Activated CD4-positive, alpha-beta T cell treated with anti-CD3 and anti-CD28 coated beads, Interleukin-2, amount 50 U/mL, for 24 hours (primary cell): ENCODE measurements at places on chromosomes 16 and 17.

- peak; percentile 4 for DNase-seq
Observed at GRCh38 chr16:18983565-18984434, at the start of gene TMC7. Gene TMC7 (plus strand): TSS chr16:18983934. CDS start chr16:18984064, 130 bp downstream.

- no peak for DNase-seq
Observed at GRCh38 chr16:48511716-48512115, 98.3 kb downstream of the N4BP1 start.

DNA sequence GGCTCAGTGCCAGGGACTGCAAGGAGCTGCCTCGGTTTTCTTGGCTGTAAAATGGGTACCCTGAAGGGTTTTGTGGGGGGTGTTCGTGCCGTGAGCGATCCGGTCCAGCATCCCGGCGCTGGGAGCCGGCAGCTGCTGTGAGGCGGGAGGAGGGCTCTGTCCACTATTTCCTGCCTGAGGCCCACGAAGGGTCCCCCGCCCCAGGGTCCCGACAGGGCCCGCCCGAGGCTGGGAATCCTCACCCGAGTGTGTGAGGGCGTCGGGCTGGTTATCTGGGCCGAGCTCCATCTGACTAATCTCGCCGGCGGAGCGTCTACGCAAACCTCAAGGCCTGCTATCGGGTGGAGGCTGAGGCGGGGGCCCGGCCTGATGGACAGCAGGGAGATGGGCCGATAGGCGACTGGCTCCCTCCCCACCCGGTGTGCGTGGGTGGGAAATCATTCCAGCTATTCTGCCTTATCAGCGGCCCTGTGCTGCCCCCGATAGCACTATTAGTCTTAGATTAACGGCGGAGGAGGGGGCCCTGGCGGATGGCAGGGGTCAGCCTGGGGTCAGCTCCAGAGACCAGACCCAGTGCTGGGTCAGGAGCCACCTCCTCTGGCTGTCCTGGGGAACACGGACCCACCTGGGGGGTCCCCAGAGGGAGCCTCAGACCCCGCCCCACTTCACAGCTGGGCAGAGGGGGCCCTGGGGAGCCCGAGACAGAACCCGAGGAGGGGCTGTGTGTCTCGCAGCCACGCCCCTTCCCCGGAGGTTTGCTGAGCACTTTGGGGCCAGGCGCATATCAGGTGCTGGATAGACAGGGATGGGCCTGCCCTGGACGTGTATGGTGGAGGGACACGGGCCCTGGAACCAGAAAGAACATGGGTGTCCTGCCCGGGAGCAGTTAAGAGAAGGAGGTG is 44.7 kb downstream of the ZFPM1 start:
- DNase-seq, result no peak

DNA sequence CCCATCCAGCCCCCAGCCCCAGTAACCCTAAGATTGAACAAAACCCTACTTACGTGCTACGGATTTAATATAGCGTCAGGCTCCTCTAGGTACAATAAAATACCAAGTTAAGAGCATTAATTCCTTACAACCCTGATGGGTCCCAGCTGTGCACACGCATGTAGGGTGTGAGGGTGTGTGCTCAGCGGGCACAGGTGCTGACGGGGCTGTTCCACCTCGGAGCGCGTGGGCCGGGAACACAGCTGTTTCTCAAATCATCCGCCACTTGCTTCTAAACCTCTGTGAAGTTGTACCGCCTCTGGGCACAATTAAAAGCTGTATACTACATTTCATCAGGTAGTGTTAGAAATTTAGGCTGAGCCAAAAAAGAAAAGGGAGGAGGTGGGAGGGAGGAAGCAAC is 478.6 kb downstream of the MAF start:
- no peak for DNase-seq

- peak; percentile 66 for DNase-seq
Observed at GRCh38 chr16:88686439-88687253, at the start of gene SNAI3. Gene SNAI3 (minus strand): TSS chr16:88686507. CDS start chr16:88686406, 101 bp downstream.

- DNase-seq, result no peak
Observed at GRCh38 chr16:73473713-73474112, 425.8 kb upstream of the ZFHX3 start.

- no peak for DNase-seq
Observed at GRCh38 chr16:64983963-64984362, 137.9 kb downstream of the CDH11 start.

DNA sequence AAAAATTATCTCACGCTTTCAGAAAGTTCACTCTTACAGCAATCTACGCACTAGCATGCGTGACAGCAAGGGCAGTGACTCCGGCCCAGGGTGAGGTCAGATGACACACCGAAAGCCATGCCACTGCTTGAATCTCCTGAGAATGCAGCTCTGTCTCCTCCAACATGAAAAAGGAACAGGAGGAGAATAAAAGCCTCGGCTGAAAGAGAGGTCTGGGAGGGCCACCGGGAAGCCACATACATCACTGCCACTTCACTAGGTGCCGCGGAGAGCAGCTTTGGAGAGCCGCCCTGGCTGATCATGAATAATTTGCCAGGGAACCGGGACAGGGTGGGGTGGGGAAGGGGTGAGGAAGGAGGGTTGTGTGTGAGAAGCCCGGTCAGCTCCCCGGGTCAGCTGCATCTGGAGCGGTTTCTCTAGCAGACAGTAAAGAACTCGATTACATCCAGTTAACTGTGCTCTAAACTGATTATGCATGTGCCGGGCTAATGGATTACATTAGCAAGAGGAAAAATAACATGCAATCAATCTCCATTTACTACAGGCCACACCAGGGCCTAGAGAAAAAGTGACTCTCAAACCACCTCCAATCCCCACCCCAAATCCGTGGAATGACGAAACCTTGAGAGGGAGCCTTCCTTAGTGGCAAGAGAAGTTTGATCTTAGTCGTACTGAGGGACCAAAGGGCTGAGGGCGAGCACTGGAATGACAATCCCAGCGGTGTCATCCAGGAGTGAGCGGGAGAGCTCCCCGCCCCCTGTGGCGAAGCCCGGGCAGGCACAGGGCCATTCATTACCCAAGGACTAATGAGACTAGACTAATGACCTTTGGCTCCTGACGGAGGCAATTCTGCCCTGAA is 100.3 kb downstream of the ZFHX3 start:
- DNase-seq, result no peak

DNA sequence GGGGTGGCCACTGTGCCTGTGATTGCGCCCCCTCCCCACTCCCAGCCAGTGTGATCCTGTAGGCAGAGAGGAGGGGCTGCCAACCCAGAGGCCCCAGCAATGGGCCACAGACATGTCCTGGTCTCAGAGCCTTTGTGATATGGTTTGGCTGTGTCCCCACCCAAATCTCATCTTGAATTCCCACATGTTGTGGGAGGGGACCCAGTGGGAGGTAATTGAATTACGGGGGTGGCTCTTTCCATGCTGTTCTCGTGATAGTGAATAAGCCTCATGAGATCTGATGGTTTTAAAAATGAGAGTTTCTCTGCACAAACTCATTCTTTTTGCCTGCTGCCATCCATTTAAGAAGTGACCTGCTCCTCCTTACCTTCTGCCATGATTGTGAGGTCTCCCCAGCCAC is 56.8 kb upstream of the ZNF469 start:
- no peak for DNase-seq

DNA sequence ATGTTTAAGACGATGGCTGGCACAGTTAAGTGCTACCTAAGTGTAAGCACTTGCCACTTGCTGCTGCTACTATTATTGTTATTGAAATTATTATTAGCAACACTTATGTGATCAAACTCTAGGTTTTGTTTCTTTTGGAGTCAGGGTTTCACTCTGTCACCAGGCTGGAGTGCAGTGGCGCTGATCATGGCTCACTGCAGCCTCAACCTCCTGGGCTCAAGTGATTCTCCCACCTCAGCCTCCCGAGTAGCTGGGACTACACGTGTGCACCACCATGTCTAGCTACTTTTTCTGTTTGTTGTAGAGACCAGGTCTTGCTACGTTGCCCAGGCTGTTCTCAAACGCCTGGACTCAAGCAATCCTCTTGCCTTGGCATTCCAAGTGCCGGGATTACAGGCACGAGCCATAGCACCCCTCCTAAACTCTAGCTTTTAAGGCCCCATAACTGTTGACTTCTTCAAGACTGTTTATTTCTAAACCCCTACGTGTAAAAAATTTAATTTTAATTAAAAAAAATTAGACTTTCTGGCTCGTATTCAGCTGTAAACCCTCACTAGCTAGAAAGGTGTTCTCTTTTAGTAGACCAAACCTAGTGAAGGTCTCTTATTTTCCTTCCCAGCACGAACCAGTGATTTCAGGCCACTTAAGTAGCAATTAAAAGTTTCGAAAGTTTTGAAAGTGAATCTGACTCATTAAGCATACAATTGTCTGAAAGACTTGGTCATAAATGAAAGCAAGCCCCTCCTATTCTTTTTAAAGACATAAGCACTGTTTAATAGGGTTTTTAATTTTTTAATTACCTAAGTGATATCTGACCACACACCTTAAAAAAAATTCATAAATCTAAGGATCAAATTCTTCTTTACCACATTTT is 11.7 kb upstream of the SCNN1B start:
- DNase-seq, result no peak

GRCh38 chr16:31455601-31456314 is 3.5 kb upstream of the ARMC5 start:
- DNase-seq, result no peak

DNA sequence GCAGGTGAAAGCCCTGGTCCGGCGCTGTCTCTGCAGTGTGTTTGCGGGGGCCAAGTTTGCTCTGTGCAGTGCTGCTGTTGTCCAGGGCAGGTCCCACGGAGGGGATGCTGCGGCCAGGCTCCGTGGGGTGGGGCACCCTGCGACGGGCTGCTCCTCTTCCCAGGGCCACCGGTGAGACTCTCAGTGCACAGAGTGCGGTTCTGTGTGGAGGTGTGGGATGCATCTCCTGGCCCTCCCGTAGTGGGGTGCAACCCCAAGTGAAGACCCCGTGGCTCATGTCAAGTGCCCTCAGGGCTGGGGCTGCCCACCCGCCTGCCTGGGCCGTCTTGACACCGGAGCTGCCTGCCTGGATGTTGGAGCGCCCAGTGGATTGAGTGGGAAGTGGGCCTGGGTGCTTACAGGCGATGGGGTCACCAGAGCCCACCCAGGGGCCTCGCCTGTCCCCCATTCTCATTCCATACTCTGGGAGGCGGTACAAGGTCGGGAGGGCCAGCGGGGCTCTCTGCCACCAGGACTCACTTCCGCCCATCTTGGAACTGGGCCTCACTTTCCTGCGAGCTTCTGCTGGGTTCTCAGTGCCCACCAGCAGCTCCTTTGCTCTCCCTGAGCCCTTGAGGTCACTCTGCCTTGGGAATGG is 119.9 kb downstream of the BANP start:
- DNase-seq, result no peak

DNA sequence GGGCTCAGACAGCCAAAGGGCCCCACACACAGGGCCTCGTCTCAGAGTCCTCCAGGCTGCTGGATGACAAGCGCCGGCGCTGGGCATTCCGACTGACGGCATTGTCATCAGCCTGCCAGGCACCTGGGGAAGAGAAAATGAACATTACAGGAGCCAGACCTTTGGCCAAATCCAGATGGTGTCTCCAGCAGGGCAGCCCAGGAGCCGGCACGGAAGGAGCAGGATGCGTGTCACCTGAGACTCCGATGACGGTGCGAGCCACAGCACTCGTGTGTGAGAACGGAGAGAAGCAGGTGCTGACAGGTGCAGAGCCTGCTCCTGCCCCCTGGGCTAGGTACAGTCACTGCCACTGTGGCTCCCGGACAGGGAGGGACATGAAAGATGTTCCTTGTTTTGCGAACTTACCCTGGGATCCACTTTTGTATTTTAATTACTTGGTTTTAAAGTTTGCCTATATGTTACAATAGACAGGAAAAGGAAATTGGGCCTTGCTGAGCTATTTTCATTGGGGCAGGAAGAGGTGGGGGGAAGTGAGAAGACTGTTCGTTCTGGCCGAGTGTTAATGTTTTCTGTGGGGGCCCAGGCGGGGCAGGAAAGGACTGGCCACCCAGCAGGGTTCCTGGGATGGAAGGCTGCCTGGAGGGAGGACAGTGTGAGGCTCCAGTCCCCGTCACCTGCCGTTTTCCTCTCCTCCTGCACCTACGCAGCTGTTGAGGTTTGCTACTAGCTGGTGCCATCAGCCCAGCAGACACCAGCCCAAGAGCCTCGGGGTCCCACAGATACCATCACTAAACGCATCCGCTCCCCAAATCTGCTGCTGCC is 4.4 kb upstream of the FOXJ1 start:
- DNase-seq, result no peak

DNA sequence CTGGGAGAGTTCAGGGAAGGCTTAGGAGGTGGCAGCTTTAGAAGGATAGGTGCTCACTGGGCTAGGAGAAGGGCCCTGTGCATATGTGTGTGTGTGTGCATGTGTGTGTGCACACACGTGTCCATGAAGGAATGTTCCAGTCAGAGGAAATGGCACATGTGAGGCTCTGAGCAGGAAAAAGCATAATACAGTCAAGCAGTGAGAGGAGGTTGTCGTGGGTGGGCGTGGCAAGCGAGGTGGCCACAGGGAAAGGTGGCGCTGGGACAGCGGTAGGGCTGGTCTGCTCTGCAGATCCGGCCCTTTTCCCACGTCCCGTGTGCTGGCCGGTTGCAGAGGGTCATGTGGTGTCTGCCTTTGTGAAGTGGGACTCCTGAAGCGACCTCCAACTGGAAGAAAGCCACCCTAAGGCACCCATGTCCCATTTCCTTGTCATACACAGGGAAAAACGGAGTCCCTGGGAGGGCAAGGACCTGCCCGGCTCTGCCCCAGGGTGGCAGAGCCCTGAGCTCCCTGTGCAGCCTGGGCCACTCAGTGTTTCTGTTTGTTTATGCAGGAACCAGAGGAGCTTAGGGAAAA is 40.1 kb downstream of the NT5M start:
- no peak for DNase-seq

- no peak for DNase-seq
Observed at GRCh38 chr17:81716674-81716996, 4.6 kb downstream of the SLC25A10 start.

- no peak for DNase-seq
Observed at GRCh38 chr16:11689031-11689840, 21.0 kb downstream of the SNN start.

- no peak for DNase-seq
Observed at GRCh38 chr16:76222087-76222486, 55.1 kb upstream of the CNTNAP4 start.

- DNase-seq, result no peak
Observed at GRCh38 chr16:71609066-71609465, 16.9 kb upstream of the MARVELD3 start.

GRCh38 chr17:50799582-50799981 is 32.3 kb upstream of the ANKRD40CL start:
- no peak for DNase-seq

GRCh38 chr16:2252806-2253148 is 1.4 kb upstream of the ECI1 start:
- no peak for DNase-seq

GRCh38 chr16:88924834-88925539 is 52.0 kb downstream of the CBFA2T3 start:
- no peak for DNase-seq

- DNase-seq, result no peak
Observed at GRCh38 chr17:28161311-28161710, 118.8 kb downstream of the NLK start.

GRCh38 chr16:55565086-55565485 is 1.4 kb upstream of the CAPNS2 start:
- DNase-seq, result no peak
